ENCODE measurements at places on chromosomes 4 and X. TPM values are rescaled to one million over a fixed set of nuclear protein-coding genes. Genes with fewer than 3 reads are reported as not detected.

GRCh38 chrX:55715847-55716246, 1.7 kb upstream of the RRAGB start:
- DNase-seq = no peak

DNA sequence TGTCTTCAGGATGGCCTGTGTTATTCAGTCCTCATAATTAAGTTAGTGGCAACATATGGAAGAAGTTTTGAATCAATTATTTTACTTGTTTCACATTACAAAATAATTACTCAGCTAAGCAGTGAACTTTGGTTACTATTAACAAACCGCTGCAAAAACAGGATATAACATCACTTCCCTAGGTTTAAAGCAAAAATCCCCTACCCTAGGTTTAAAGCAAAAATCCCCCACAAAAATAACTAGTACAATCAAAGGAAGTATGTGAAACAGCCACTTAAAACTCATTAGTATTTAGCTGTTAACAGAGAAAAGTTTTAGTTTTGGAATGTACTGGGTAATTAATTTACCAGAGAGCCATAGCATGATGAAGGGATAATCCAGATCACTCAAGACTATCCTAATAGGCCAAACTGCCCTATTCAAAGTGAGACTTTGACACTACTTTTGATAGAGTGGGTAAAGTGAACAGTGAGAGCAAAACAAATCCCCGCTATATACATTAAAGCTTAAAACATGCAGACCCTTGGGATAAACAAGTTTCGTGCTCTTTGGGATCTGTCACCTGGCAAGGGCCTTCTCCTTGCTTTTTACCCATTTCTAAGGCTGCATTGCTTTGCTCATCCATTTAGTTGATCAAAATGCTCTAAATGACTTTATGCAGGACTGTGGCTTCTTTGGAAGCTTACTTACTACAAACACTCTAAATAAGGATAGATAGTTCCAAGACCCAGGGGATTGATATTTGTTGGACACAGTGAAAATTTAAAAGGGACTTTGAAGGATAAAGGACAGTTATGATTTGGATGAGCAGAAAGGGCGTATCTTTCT, 36.4 kb upstream of the GPR174 start:
- no peak for DNase-seq

DNA sequence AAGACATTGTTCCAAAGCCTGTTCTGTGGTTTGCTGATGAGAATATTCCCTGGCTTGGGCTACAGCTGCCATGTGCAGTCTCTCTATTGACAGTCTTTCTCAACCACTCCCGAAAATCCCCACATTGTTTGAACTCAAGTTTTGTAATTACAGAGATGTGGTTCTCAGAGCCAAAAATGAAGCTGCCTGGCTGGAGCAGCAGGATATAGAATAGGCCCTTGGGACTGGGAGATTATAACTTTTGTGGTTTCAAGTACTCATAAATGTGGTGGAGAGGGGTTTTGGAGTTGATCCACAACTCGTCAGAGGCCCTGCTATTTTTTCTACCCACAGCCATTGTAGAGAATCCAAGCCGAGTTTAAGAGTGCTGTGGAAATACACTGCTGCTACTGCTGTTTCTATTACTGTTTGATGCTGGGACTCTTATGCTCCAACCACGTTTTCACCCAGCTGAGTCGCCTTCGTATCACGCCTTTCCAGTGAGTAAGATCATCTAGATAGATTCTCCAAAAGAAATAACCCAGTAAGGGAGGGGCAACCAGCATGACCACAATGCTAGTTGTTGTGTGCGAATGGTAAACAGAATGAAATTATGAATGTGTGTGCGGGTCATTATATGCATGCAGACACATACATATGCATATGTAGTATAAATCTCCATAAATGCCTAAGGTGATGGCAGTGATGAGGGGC, 57.1 kb upstream of the ATXN3L start:
- DNase-seq = peak; percentile 95

BTC gene
- 32.9 TPM for total RNA-seq

Data from tongue (tissue), 3 donors.